AG20443 (cell line): ENCODE measurements at places on chromosomes 7 and 10.

GRCh38 chr10:69696073-69696731, 66.2 kb downstream of the FAM241B start:
- DNase-seq, result peak; percentile 89

GRCh38 chr7:150481922-150482321, 31.5 kb downstream of the GIMAP8 start:
- no peak for DNase-seq

DNA sequence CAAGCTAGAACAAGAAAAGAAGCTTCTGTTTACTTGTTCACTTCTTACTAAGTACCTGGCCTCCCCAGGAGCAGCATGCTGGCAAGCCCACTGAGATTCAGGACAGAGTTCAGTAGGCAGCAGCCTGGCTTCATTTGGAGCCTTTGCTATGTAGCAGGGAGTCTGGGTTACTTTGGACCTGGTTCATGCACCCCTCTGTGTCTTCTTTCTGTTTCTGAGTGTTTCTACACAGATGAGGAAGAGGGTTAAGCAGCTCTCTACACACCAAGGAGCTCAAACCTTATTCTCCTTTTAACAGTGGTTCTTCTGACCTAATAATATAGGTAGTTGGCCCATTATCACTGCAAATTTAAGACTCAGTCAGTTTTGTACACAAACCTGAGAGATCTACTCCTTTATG, 152.9 kb downstream of the ARID5B start:
- DNase-seq, result no peak

GRCh38 chr10:82643601-82644000, 768.6 kb downstream of the NRG3 start:
- no peak for DNase-seq

DNA sequence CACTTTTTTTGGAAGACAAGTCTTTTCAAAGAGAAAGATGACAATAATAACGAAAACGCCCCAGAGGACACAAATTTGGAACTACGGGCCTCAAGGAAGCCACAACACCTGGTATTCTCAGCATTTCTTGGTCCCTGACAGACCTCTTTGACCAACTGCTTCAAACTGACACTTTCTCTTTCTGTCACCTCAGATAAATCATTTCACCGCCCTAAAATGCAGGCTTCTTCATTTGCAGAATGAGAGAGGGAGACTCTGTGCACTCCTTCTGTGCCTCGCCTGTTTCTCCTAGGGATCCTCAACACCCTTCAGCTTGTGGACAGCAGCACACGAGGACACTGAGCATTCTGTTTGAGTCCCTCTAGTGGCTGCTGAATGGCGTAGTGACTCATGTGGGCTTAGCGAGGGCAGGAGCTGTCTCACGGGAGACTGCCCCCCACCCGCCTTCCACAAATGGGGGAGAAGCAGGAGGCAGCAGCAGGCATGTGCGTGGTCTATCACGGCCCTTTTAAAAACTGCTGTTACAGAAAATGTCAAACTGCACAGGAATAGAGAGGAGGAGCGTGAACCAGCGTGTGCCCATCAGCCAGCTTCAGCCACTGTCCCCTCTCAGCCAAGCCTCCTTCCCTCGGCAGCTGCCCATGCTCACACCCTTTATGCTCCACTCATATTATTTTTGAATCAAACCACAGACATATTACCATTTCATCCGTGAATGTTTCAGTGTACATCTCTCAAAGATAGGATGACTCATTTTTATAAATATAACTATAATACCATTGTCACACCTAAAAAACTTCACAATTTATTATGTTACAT, 41.4 kb downstream of the GSDME start:
- peak; percentile 73 for DNase-seq

- no peak for DNase-seq
Measured at GRCh38 chr7:25831062-25831691, 320.8 kb upstream of the NFE2L3 start.

GRCh38 chr10:13678101-13678843, 91.5 kb downstream of the PRPF18 start:
- no peak for DNase-seq

GRCh38 chr10:94858005-94858404, 80.5 kb upstream of the CYP2C9 start:
- no peak for DNase-seq

DNA sequence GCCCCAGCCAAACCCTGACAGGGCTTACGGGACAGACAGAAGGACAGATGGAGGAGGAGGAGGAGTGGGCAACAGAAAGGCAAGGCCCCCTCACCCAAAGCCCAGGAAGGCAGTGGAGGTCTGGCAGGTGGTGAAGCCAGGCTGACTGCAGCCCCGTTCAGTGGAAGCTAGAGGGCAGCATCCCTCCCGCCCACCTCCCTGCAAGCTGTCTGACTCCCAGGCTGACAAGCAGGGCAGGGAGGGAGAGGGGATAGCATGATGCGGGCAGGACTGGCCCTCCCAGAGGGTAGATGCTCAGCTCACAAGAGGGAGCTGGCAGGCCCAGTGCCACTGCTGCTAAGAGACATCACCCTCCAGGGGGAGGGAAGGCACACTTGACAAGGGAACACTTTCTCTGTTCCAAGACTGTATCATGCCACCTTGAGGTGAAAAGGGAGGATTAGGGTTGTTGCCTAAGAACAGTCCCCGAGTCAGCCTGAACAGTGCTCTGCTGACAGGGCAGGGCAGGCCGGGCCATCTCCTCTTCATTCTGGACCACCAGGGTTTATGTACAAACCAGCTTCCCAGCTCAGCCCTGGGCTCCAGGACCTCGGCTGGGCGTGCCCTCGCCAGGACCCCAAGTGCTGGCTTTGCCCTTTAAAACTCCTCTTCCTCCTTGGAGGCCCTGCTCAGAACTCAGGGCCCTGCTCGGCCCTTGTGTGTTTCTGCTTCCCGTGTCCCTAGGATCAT, 61.8 kb downstream of the RASGEF1A start:
- DNase-seq, result peak; percentile 80

DNA sequence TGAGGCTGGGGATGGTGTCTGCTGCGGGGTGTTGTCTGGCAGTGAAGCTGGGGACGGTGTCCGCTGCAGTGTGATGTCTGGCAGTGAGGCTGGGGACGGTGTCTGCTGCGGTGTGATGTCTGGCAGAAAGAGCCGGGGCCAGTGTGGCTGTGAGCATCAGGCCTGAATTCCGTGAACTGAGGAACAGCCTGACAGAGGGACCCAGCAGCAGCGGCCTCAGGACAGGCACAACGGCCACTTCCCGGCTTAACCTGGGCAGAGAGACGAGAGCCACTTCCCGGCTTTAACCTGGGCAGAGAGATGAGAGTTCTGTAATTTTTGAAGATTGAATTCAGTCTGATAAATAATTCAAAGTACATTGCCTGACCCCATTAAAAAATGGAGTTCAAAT, 321.2 kb downstream of the PTPRN2 start:
- DNase-seq, result no peak

GRCh38 chr7:86653919-86654659, 10.4 kb downstream of the GRM3 start:
- no peak for DNase-seq

DNA sequence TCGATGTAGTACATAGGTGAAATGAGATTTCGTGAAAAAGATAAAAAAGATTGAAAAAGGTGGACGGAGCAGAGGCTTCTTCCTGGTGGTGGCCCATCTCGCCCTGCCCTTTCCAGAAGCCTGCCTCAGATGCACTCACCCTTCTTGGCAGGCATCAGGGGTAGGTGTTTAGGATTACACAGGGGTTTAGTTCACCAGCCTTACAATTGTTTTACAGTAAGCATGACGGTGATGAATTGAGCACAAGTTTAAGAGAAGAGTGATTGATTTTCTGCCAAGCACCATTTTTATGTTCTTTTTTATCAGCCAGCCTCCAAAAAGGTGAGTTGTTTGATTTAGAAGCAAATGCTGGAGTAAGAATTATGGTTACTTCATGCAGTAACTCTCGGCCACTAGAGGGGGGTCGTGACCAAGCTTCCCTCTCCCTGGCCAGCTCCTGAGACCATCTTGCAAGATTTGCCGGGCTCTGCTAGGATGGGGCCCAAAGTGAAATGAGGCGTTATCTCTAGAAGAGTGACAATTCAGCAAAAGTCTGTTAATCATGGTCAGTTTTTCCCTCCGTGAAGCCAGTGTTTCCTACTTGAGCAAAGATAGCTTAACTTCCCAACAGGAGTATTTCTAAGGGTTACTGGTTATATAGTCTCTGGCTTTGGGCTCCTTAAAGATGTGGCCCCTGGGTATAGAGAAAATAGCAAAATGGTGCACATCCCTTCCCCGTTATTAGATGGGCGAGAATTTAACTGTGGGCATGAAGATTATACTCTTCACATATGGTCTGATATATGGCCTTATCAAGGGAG, 228.8 kb downstream of the BMPER start:
- DNase-seq, result peak; percentile 79

DNA sequence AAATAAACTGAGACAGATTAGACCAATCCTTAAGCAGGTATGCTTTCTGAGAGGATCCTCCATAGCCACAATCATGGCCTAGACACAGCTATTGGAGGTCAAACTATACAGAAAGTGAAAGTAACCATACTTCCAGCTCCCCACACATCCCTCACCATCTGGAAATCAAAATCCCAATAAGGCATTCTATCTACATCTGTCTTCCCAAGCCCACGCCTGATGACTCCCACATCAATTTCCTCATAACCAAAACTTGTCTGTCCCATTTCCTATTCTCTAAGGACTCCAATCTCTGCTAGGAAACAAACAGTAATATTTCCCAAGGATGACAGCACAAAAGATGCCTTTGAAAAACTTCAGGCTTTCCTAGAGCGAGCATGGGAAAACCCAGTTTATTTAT, 247.3 kb upstream of the HPS1 start:
- no peak for DNase-seq

GRCh38 chr10:22570733-22571430, 143.5 kb downstream of the PIP4K2A start:
- no peak for DNase-seq

GRCh38 chr7:35676211-35676610, 18.7 kb downstream of the HERPUD2 start:
- DNase-seq, result no peak

GRCh38 chr7:47089461-47089860, 492.4 kb downstream of the TNS3 start:
- DNase-seq, result no peak

- DNase-seq, result peak; percentile 23
Measured at GRCh38 chr10:73060738-73061635, 35.7 kb downstream of the P4HA1 start.

DNA sequence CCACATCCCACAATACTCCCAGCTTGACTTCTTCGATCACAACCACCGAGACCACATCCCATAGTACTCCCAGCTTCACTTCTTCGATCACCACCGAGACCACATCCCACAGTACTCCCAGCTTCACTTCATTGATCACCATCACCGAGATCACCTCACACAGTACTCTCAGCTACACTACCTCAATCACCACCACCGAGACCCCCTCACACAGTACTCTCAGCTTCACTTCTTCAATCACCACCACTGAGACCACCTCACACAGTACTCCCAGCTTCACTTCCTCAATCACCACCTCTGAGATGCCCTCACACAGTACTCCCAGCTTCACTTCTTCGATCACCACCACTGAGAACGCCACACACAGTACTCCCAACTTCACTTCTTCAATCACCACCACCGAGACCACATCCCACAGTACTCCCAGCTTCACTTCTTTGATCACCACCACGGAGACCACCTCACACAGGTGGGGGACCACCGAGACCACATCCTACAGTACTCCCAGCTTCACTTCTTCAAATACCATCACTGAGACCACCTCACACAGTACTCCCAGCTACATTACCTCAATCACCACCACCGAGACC, 8.6 kb downstream of the MUC3A start:
- no peak for DNase-seq

DNA sequence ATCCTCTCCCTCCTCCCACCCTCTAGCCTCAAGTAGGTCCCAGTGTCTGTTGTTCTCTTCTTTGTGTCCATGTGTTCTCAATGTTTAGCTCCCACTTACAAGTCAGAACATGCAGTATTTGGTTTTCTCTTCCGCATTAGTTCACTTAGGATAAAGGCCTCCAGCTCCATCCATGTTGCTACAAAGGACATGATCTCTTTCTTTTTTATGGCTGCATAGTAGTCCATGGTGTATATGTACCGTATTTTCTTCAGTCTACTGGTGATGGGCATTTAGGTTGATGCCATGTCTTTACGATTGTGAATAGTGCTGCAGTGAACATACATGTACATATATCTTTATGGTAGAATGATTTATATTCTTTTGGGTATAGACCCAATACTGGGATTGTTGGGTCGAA, 1.6 kb upstream of the GOT1 start:
- DNase-seq, result no peak

- no peak for DNase-seq
Measured at GRCh38 chr7:136061433-136061832, 84.3 kb upstream of the MTPN start.

- DNase-seq, result no peak
Measured at GRCh38 chr7:151829707-151830106, 47.2 kb downstream of the PRKAG2 start.

DNA sequence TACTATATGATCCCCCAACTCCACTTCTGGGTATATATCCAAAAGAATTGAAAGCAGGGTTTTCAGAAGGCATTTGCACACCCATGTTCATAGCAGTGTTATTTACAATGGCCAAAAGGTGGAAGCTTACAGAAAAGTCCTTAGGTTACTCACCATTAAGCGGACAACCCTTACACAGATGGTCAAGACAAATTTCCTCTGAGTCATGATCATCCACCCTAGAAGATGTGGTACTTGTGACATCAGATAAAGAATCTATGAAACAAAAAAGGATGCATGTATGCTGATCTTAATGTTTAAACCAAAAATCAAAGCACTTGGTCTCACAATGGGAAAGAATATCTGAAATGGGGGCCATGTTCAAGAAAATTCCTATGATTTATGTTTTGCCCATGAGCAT, 31.1 kb downstream of the ZC3HAV1 start:
- DNase-seq, result no peak

- DNase-seq, result no peak
Measured at GRCh38 chr10:57694956-57695608, 572.6 kb downstream of the IPMK start.

DNA sequence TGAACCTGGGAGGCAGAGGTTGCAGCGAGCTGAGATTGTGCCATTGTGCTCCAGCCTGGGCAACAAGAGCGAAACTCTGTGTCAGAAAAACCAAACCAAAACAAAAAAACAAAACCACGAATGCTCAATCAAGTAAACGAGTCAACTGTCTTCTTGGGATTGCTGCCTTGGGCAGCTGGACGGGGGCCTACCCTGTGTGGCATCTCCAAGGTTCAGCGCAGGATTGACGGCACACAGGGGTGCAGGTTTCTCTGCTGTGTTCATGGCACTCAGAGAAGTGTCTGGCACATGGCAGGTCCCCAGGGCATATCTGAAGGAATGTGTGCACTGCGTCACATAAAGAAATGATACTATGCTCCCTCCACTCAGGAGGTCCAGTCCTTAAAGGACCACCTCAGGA, 25.2 kb upstream of the CRYGN start:
- DNase-seq, result no peak

DNA sequence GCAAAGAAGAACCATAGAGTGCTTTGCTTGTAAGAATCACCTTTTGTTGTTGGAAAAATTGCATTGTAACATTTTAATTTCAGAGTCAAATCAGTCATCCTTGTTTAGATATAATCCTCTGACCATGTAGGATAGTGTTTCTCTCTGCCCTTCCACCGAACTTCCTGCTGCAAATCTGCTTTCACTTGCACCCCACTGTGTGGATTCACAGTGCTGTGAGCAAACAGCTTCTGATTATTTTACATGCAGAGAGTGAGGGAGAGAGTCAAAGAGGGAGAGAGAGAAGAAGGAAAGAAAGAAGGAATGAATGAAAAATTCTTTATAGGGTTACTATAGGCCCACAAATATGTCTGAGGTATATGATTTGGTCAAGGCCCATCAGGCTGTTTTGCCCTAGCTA, 30.0 kb upstream of the SEM1 start:
- DNase-seq, result no peak

- DNase-seq, result no peak
Measured at GRCh38 chr7:115007751-115008150, 85.9 kb downstream of the MDFIC start.
